CD4-positive, alpha-beta T cell treated with Interleukin-2 at 100 ng/mL for 4 hours (primary cell): ENCODE measurements at places on chromosomes 5 and 9.

DNA sequence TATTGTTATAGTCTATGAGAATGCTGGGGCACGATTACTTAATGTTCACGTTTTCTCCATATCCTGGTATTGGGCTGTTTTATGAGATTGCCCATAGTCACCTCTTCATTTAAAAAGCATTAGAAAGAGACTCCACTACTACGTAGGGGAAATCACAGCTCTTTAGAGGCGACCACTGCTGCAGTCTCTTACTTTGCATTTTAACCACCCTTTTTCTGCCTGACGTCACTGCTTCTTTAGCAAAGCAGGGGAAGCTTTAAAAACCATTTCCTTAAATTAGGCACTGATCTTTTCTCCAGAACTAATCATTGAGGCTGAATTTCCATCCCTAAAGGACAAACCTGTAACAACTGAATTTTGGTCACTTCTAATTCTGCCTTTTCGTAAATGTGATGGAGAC lies 38.9 kb downstream of the ZNF608 start:
- no peak for DNase-seq

GRCh38 chr9:106921341-106921899 lies 58.5 kb downstream of the ZNF462 start:
- DNase-seq, result no peak

DNA sequence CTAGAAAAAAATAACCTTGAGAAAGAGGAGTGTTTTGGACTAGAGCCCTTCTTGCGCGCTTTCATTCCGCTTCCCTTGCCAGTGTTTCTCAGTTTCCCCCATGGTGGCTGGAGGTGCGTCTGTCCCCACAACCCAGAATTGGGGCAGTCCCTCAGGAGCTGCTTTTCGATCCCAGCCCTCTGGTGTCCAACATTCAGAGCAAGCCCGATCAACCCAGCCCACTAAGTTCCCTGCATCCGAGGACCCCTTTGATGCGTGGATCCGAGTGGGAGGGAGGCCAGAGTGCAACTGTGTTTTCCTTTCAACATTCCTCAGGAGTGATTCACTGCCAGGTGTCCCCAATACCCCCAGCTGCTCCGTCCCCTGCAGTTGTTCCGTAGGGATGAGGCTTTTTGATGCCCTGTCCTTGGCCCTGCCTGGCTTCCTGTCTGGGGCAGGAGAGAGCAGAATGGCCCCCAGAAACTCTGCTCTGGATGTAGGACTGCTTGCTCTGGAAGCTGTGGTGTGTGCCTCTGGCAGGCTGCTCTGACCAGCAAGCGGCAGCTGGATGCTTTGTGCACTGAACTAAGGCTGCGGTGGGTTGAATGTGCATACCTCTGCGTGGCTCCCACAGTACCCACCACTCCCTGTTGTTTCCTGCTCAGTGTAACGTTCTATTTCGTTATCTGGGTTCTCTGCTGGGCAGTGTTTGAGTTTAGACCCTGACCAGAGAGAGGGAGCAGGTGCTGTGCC lies 117.5 kb downstream of the BOD1 start:
- DNase-seq, result no peak

DNA sequence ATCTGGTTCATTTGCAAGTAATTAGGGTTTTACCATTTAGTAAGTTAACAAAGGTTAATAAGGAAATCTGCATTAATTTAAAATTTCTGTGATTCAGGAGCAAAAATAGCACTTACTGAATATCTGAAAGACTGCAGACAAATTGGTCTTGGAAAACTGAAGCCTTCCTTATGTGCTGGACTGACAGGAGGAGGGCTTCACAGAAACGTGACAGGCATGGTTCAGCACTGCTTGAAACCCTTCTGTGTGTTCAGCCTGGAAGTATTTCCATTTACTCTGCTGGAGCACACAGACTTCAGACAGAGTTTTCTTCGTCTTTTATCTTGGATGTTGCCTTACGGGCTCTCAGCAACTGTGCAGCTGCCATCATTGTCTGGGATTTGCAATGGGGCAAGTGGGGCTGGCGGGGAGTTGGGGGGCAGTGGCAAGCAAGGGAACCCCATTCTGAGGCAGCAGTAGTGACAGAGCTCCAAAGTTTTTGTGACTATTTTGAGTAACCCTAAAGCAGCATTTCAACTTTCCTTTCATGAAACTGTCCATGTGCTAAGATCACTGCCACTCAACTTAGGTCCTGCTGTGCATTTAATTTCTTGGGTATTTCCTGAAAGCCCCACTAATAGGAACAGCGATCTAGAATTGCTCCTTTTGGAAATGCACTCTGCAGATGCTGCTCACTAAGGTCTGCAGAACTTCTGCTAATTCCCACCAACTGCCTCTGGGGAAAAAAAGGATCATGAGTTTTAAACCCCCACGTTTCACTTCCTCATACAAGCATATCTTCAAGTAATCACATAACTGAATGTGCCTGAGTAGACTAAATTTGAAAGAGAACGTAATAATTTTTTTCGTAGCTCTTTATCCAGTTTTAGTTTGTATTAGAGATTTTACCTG lies 56.6 kb downstream of the KCNN2 start:
- DNase-seq, result no peak

DNA sequence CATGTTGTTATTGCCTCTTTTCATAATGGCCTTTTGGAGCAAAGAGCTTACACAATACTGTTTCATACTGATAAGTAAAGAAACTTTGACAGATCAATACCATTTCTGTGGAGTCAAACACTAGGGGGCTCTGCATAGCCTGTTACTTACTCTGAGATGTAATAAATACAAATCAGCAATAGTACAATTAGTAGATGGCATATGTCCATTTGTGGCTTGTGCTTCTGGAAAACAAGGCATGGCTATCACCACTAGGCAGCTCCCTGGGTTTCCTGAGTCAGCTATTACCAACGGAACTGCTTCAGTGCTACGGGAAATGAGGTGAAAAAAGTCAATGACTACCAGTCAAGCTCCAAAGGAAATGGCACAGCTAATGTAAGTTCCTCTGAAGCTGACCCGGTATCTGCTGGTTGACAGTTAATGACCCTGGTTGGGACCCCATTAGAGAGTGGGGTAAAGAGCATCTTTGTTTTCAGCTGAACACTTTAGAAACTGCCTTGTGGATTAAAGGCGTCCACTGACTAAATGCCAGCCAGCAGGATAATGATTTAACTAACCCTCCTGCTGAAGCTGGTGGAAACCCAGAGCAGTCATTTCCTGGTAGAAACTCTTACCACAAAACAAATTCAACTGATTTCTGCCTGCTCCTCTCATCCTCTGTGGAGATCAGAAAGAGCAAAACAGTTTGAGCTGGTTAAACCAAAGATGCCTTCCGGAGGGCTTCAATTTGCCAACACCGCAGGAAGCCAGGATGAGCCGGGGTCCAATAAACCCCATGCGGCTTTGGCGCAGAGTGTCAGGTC lies 69.0 kb upstream of the FAM169A start:
- peak; percentile 40 for DNase-seq

- no peak for DNase-seq
Measured at GRCh38 chr9:111874500-111874899, 22.1 kb upstream of the UGCG start.

DNA sequence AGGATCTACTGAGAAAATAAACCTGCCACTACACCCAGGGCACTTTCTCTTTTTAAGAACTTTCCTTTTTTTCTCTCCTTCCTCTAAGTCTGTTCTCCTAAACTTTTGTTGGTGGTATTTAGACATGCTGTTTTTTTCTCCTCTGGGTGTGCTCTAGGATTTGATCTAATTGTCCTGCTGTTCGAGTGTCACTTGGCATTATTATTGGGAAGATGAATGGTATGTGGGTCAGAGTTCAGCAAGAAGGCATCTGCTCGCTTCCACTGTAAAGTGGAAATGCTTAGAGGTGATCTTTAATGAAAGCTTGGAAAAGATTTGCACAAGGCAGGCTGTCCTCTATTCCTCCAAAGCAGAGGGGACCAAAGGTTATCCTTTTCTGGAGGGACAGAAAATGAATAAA lies 1.3 kb upstream of the PLPPR1 start:
- DNase-seq, result no peak

DNA sequence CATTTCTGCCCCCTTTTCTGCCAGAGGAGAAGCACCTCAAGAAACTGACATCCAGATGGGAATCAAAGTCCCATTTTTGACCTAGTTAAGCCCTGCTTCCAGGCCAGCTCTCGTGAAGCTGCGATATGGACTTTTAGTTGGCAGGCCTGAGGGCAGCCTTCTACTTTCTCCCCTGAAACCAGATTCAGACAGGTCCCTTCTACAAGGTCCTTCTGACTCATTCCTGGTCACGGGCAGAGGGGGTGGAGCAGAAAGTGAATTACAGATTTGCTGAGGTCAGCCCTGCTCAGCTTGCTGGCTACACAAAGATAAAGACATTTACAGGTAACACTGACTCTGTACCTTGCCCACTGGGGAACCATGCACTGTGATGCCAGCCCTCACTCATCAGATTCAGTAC lies 52.8 kb upstream of the TUT7 start:
- no peak for DNase-seq

- no peak for DNase-seq
Measured at GRCh38 chr9:131111854-131112311, 13.5 kb upstream of the NUP214 start.

DNA sequence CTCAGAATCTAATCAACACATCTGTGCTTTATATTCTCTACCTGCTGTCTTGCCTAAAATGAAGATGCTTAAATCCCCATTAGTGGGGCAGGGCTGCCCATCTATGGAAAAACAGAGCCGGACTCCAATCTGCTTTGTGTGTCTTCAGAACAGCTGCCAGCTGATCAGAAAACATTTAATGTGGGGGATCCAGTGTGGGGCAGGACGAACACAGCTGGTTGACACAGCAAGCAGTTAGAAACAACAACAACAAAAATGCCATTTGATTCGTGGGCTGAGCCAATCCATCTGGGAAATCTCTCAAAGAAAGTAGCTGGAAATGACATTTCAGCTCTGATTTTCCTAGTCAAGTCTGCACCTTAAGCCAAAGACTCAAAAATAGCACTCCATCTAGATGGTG lies 99.8 kb downstream of the PPP2R2B start:
- no peak for DNase-seq

DNA sequence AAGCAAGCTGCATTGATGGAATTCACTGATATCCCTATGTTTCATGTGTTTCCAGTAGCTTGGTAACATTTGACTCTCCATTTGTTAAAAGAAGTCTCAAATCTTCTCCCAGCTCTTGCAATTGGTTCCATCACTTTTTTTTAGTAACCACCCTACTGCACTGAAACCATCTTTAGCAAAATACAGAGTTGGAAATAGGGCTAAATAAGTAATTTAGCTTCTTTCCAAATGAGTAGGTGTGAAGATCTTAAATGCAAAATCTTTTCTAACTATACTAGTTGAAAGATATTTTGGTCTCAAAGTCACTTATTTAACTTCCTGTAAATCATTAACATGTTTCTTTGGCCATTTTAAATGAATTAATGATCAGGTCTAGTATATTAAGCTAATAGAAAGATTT lies 138.1 kb downstream of the DIRAS2 start:
- no peak for DNase-seq

GRCh38 chr5:885529-885928 lies 7.1 kb downstream of the BRD9 start:
- no peak for DNase-seq

GRCh38 chr9:15386465-15386864 lies 36.2 kb upstream of the SNAPC3 start:
- no peak for DNase-seq

DNA sequence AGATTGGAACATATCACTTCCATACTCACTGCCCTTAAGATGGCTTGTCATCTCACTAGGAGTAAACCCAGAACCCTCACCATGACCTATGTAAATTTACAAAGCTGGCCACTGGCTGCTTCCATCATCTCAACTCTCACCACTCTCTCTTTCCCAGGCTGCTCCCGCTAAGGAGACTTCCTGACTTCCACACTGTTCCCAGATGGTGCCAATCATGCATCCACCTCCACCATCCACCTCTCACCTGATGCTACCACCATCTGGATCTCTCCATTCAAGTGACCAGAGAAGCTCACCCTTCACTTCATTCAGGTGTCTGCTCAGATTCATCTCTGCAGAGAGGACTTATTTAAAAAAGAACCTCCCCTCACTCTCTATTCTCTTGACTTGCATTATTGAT lies 91.3 kb downstream of the HTR4 start:
- DNase-seq, result no peak

DNA sequence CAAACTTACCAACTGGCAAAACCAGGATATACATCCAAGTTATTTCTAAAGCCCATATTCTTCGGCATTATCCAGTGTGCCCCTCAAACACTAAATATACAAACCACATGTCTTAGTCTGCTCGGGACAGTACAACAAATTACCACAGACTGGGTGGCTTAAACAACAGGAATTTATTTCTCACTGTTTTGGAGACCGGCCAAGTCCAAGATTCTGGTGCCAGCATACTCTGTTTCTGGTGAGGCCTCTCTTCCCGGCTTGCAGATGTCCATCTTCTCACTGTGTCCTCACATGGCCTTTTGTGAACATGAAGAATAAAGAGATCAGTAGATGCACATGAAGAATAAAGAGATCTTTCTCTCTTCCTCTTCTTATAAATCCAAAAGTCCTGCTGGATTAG lies 12.9 kb upstream of the SLCO6A1 start:
- no peak for DNase-seq

DNA sequence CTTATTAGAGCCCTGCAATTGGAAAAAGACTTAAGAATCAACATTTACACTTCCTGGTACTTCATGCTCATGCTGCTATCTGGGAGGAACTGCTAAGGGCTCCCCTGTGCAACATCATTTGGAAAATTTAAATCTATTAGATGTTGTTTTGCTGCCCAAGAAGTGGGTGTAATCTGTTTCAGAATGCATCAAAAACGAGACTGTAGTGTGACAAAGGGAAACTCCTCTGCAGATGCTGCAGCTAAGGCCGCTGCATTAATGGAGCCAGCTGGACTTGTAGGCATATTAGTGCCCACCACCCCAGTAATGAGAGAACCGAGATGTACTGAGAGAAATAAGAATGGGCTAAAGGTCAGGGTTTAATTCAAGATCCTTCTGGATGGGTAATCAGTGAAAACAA lies 11.1 kb upstream of the PAIP1 start:
- DNase-seq, result no peak

- no peak for DNase-seq
Measured at GRCh38 chr9:86854898-86855523, 92.3 kb downstream of the GAS1 start.

- no peak for DNase-seq
Measured at GRCh38 chr9:89277454-89277853, 33.5 kb upstream of the CKS2 start.

GRCh38 chr9:111350556-111350955 lies 20.5 kb upstream of the OR2K2 start:
- no peak for DNase-seq

GRCh38 chr5:93578813-93579691 lies 2.0 kb downstream of the NR2F1-AS1 start:
- no peak for DNase-seq

- no peak for DNase-seq
Measured at GRCh38 chr5:14824499-14824898, 47.1 kb downstream of the ANKH start.

GRCh38 chr9:2299156-2299842 lies 284.2 kb downstream of the SMARCA2 start:
- no peak for DNase-seq

- no peak for DNase-seq
Measured at GRCh38 chr5:139708877-139709581, 60.9 kb downstream of the CXXC5 start.

DNA sequence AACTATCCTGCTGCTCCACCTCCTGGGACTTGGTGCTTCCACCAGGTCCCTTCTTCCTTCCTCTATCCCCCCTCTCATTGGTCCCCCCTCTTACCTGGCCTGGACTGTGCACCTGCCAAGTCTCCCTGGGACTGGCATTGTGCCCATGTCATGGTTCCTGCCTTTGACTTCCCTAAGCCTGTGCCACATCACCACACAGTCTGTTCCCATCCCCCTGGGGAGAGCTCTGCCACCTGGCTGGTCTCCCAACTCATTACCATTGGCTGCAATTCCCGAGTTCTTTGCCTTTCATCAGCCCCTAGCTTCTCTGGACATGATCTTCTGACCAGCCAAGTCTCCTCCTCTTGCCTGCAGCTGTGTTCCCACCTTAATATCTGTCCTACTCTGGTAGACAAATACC lies 180.3 kb downstream of the SREK1 start:
- no peak for DNase-seq
